ENCODE measurements at places on chromosomes 5 and 9.
A peak's percentile ranks its signal among the peaks of the same experiment; 100 is the strongest.

- peak; percentile 22 for DNase-seq
Observed at GRCh38 chr9:36486329-36486932, 86.3 kb upstream of the MELK start.

- DNase-seq, result peak; percentile 60
Observed at GRCh38 chr9:33082538-33083326, 6.3 kb upstream of the SMU1 start.

DNA sequence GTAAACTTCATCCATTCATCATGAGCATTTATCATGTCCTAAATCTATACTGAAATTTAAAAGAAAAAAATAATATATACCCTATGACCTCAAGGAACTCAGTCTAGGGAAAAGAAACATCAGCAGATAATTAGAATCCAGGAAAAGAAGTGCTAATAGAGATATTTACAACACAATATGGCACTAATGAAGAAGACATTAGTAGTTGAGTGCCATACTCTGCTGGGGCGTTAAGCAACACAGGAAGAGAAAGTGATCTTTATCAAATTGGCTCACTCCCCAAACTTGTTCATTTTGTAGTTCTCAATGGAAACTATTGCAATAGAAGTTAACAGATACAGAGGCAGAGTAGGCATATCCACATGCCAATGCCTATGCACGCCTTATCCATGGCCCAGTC lies 27.5 kb downstream of the GABRA6 start:
- DNase-seq, result no peak

DNA sequence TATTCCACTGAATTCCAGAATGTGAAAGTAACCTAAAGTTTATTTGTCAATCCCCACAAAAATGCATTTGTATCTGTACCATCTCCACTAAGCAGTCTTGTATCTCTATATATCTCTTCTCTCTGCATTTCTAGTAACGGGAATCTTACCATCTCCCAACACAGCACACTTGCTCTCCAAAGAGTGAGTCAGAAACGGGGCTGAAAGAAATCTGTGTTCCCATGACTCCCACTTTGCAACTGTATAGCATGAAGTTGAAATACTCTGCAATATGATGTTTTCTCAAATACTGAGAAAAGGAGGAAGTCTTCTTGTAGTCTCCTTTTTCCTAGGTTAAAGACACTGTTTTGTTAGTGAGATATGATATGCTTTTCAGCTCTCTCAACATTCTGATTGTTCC lies 848.8 kb upstream of the ACO1 start:
- no peak for DNase-seq

DNA sequence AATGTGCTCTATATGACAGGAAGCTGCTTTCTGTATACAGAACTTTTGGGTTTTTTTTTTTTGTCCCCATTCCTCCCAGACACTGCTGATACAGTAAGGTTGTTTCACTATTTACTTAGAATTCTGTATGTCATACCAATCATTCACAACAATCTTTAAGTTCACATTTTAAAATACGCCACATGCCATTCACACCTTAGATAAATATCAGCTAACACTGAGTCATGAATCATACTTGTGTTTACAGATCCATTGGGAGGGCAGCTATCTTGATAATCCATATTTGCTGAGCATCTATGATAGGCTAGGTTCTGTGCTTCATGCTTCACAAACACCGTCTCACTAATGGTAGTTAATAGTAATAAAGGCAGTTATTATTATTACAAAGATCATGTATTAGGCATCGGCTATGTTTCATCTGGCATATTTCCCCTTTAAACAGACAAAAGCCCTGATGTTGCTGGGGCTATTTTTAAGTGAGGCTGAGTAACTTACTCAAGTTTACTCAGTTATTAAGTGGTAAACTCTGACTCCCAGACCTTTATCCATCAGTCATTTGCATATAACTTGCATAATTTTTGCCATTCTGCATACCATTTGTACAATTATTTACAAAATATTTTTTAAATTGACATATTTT lies 152.2 kb upstream of the HMHB1 start:
- DNase-seq, result no peak

GRCh38 chr5:22044229-22044628 lies 808.9 kb downstream of the CDH12 start:
- DNase-seq, result no peak

GRCh38 chr9:116271991-116272390 lies 118.4 kb downstream of the PAPPA start:
- no peak for DNase-seq

- no peak for DNase-seq
Observed at GRCh38 chr5:118193194-118193905, 795.0 kb downstream of the DTWD2 start.

GRCh38 chr5:115841382-115842088 lies at the start of the genes AP3S1 and ATG12:
Gene AP3S1, plus strand, starts transcription at chr5:115841935. Its CDS starts 103 bp downstream, at chr5:115842038.
Gene ATG12, minus strand, starts transcription at chr5:115841565. Its CDS starts 13 bp downstream, at chr5:115841552.
- DNase-seq, result peak; percentile 95

Data from lung microvascular endothelial cell (primary cell).